ENCODE measurements at places on chromosomes 16 and 17. TPM values are rescaled to one million over a fixed set of nuclear protein-coding genes. Genes with fewer than 3 reads are reported as not detected.

GRCh38 chr17:48603959-48604769 lies 622 bp downstream of the HOXB6 start:
- DNase-seq = peak; percentile 67

DNA sequence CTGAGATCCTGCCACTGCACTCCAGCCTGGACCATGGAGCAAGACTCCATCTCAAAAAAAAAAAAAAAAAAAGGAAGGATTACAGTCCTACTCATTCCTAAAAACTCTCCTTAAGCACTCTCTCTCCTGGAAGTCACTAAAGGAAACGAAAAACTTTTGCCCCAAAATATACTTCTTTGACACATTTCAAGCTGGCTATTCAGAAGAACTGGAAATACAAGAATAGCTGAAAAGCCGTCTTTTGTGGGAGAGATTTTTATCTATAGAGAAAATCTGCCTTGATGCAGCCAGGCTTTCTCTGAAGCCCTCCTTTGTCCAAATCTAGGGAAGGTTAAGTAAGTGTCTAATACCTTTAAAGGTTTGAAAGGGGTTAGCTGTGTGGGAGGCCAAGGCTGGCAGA lies 16.9 kb upstream of the MARVELD3 start:
- DNase-seq = no peak

- DNase-seq = no peak
These were observed 8.7 kb downstream of the GRB2 start for GRCh38 chr17:75396796-75397195.

KIF2B gene
- total RNA-seq = not detected

DNA sequence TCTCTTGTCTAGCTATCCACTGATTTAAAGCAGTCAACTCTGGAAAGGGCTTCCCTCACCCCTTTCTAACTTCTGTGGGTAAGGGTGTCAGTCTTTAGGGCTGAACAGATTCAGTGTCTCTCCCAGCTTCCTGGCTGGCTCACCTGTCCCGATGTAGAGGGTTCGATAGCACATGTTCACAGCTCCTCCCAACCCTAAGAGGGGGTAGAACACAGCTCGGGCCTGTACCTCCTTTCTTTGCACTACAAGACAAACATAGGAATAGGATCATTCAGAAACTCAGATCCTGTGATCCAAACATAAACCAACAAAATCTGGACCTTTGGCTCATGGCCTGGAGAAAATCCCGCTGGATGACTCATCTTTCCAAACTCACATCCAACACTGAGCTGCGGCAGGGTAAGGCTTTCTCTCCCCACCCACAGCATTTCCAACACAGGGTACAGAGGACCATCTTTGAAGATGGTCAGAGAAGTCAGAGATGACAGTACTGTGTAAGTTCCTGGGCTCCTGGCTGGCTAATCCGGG lies 5.8 kb upstream of the DHRS13 start:
- DNase-seq = no peak

OTOA gene
- not detected for total RNA-seq

DNA sequence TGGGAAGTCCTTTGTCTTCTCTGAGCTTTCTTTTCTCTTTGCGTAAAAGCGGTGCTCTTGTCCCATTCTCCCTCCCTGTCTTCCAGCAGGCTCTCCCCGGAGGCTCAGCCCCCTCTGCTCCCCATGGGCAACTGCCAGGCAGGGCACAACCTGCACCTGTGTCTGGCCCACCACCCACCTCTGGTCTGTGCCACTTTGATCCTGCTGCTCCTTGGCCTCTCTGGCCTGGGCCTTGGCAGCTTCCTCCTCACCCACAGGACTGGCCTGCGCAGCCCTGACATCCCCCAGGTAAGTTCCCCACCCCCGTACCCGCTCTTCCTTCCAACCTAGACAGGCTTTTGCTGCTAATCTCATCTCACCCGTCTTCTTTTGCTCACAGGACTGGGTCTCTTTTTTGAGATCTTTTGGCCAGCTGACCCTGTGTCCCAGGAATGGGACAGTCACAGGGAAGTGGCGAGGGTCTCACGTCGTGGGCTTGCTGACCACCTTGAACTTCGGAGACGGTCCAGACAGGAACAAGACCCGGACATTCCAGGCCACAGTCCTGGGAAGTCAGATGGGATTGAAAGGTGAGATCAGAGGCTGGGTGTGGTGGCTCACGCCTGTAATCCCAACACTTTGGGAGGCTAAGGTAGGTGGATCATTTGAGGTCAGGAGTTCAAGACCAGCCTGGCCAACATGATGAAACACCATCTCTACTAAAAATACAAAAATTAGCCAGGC lies 1.3 kb downstream of the TMEM219 start:
- no peak for DNase-seq

- DNase-seq = peak; percentile 57
These were observed 11.5 kb downstream of the TRIM25 start for GRCh38 chr17:56902348-56902747.

GRCh38 chr16:27625050-27625697 lies 75.2 kb downstream of the KATNIP start:
- no peak for DNase-seq

GRCh38 chr16:48687421-48688038 lies 77.5 kb upstream of the N4BP1 start:
- peak; percentile 34 for DNase-seq

GRCh38 chr16:31082368-31083045 lies 6.2 kb downstream of the PRSS53 start:
- DNase-seq = no peak

HBA1 gene
- total RNA-seq = not detected

KAT8 gene
- total RNA-seq = 39.9 TPM

DNA sequence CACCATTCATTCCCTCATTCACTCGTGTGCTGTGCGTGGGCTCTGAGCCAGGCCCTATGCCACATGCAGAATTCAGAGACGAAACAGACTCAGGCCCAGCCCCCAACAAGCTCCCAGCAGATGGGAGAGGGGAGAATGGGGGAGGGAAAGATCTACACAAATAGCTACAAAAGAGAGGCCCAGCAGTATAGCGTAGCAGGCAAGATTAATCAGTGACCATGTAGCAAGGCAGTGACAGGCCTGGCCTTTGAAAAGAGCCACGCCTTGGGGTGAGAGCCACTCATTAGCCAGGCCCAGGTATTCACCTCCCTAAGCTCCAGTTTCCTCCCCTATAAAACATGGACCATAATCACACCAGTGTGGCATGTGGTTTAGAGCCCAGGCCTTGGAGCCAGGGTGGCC lies 16.4 kb upstream of the KRT19 start:
- DNase-seq = no peak

OTOP2 gene
- not detected for total RNA-seq

All from Daoy (cell line).